ENCODE measurements at places on chromosomes 16 and 17.

- DNase-seq = no peak
Measured at GRCh38 chr16:2822158-2822495, 5.1 kb downstream of the PRSS21 start.

DNA sequence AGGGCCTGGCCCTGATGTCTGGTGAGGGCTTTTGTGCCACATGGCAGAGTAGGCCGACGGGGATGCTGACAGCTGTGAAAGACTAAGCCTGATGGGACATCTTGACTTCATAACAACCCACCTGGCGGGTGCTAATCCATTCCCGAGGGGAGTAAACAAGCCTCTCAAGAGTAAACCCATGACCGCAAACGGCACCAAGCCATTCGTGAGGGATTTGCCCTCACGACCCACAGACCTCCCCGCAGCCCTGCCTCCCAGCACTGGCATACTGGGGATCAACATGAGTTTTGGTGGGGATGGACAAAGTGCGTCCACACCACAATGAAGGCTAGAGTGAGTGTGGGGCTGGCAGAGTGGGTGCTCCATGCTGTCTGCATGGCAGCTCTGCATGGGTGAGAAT is 11.7 kb downstream of the RNF213 start:
- DNase-seq = no peak

- DNase-seq = no peak
Measured at GRCh38 chr17:65627891-65628643, 66.6 kb upstream of the AXIN2 start.

GRCh38 chr17:29005936-29006511 is at the start of gene SEZ6:
TSS of gene SEZ6 (minus strand) at chr17:29006033. CDS start at chr17:29005869, 164 bp downstream.
- DNase-seq = peak; percentile 52

- no peak for DNase-seq
Measured at GRCh38 chr17:6303664-6304063, 131.3 kb downstream of the AIPL1 start.

- DNase-seq = no peak
Measured at GRCh38 chr17:33277436-33278100, 15.5 kb downstream of the ASIC2 start.

- DNase-seq = no peak
Measured at GRCh38 chr17:50152736-50153135, 2.3 kb upstream of the PPP1R9B start.

DNA sequence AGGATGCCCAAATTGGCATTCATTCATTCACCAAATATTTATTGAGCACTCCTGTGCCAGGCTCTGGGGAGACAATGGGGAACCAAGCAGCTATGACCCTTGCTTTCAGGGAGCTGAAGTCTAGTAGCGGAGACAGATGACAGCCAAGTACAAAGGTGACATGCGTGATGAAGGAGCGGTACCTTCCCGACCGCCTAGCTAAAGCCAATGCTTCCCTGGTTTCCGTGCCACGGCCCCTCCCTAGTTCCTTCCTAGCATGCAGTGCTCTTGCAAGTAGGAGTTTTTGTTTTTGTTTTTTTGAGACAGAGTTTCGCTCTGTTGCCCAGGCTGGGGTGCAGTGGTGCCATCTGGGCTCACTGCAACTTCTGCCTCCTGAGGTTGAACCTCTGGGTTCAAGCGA is 3.2 kb upstream of the SLC5A2 start:
- DNase-seq = no peak

GRCh38 chr17:9364837-9365430 is 210.7 kb downstream of the STX8 start:
- DNase-seq = no peak

GRCh38 chr16:85246473-85246872 is 134.2 kb upstream of the CIBAR2 start:
- no peak for DNase-seq
